ENCODE measurements at places on chromosomes 1 and 21.

GRCh38 chr1:22252251-22252650 is 109.4 kb upstream of the WNT4 start:
- DNase-seq: peak; percentile 65

DNA sequence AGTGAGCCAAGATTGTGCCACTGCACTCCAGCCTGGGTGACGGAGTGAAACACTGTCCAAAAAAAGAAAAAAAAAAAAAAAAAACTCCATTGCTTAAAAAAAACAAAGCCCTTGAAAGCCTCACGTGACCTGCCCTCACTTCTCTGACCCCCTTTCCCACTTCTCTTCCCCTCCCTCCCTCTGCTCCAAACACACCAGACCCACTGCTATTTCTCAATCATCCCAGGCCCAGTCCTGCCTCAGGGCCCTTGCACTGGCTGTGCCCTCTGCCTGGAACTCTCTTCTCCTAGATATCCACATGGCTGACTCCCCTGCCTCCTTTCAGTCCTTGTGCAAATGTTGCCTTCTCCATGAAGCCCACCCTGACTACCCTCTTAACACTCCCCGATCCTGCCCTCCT is 45.4 kb upstream of the TARDBP start:
- DNase-seq: no peak

DNA sequence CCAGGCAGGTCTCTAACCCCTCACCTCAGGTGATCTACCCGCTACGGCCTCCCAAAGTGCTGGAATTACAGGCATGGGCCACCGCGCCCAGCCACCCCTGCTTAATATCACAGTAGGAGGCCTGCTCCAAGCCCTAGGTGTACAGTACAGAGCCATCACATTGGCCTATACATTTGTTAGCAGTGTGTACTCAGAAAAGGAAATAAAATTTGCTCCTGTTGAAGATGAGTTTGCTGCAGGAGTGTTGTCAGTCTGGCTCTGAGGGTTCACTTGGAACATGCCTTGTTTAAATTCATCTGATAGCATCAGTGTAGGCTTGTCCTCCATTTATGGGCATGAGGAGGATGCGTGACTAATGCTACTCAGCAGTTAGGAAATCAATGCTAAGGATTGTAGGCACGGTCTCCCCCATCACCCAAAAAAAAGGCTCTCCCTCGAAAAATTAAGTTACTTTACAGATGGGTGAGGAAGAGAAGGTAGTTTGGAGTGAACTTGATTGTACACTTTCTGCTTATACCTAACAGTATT is 4.6 kb upstream of the ENAH start:
- no peak for DNase-seq

- no peak for DNase-seq
Observed at GRCh38 chr1:74388855-74389254, 123.6 kb downstream of the LRRC53 start.

- no peak for DNase-seq
Observed at GRCh38 chr1:12161662-12162458, 4.9 kb upstream of the TNFRSF1B start.

- DNase-seq: no peak
Observed at GRCh38 chr1:43779266-43779665, 71.9 kb downstream of the ST3GAL3 start.

DNA sequence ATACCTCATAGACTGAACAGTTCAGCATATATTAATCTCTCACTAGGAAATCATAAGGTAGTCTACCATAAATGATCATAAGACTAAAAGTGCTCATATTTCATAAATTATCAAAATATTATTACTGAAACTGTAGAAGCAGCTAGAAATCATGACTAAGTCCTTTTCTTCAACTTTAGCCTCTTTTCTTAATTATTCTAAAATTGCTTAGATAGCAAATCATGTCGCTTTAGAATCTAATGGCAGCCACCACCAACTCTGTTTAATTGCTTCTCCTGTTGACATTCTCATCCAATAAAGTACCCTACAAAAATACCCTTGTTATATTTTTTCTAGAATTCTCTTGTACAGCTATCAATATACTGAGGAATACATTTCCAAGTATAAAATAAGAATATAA is 102.9 kb downstream of the DENND1B start:
- DNase-seq: no peak

DNA sequence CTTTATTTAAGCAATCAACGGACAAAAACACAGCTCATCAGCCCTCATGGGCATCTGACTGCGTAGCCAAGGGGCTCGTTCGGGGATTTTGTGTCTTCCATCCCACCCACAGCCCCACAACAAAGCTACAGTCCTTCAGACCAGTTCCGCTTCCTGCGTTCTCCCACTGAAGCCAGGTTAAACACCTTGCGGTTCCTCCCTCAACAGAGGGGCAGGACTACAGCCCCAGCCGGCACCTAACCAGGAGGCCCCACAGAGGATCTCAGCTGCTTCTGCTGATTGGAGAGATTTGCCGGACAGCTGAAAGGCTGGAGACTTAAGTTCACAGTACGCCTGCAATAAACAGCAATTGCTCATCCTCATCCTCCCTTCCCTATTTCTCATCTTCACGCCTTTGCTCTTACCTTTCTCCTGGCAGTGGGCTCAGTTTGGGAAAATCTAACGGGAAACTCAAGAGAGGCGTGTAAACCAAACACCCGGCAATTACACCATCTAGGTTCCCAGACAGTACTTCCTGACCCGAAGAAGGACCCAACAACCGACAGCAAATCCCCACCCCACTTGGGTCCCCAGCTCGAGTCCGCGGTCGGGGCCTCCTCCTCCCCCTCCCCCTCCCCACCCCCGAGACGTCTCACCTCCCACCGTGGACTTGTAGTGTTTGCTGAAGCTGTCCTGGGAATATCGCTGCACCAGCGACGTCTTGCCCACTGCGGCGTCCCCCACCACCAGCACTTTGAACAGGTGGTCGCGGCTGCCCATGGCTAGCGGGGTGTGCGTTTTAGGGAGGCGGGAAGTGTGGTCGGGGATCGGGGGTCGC is 876 bp downstream of the RAB29 start:
- DNase-seq: no peak

DNA sequence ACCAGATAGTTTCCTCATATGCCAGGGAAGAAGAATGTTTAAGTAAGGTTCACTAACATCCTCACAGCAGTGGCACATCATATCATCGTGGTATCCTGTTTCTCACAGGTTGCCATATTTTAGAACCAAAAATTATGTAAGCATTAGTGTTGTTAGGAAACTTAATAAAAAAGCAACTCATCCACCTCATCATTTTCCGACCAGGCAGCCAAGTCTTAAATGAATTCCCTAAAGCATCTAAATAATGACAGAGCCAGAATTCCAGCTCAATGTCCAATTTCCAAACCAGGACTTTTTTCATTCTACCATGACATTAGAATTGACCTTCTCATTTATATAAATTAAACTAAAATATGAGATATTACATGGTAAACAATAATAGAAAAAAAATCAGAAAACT is 272.7 kb downstream of the NTNG1 start:
- no peak for DNase-seq

DNA sequence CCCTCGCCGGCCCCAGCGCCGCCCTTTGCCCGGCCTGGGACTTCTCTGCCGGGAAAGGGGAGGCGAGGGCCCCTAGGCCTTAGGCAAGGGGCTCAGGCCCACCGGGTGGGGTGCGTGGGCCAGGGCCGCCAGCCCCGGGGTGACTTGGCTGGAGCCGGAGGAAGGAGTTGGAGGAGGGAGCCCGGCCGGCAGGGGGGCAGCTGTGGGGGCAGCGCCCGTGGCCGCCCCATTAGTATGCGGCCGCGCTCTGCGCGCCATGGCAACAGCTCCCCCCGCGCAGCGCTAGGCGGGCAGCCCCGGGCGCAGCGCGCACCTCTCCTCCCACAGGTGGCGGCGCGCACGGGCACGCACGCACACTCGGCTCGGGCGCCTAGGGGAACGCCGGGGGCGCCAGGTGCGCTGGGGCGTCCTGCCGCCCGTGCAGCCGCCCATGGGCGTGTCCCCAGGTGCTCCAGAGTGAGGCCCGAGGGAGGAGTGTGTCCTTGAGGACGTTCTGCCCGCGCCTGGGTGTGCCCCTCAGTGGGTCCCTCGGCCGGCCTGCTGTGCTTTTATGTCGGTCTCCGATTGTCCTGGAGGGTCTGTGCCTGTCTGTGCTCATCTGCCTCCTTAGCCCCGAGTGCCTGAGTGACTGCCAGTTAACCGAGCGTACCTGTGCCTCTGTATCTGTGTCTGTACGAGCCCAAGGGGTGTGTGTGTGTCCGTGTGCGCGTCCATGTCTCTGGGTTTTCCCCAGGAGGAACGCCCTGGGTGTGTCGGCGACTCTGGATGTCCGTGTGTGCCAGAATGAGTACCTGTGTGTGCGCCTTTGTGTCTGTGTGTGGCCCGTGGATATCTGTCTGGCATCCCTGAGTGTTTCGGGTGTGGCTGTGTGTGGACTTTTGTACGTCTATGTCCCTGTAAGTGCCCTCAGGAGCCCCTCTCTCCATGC is 38.2 kb upstream of the WASF2 start:
- no peak for DNase-seq

DNA sequence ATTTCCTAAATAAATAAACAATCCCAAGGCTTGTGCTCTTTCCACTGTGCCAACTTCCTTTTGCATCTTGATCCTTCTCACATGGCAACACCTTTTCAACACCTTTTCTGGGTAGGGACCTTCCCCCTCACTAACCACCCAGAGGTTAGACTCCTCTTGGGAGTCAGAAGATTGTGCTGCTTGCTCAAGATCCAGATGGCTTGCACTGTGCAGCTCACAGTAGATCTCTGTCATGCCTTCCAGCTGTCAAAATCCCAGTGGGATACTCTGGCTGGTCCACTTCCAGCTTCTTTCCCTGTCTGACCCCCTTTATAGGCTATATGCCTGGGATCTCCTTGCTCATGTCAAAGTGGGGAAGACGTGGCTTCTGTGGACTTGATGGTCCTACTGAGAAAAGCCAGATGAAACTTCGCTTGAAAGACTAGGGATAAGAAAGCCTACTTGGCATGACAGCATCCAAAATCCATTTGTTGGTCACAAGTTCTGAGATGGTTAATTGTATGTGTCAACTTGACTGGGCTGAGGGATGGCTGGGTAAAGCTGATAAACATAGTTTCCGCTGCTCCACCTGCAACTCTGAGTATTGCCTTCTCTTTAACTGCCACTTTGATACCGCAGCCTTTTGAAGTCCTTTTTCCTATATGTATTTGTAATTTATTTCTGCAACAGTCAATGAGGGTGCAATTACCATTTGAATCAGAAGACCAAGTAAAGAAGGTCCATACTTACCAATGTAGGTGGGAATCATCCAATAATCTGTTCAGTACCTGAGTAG is 74.5 kb downstream of the S1PR1 start:
- no peak for DNase-seq

GRCh38 chr1:24277420-24278169 is 41.6 kb upstream of the GRHL3 start:
- DNase-seq: no peak

- DNase-seq: no peak
Observed at GRCh38 chr1:18109756-18110597, 2.4 kb downstream of the IGSF21 start.

GRCh38 chr1:39411526-39412478 is 79.6 kb upstream of the BMP8A start:
- no peak for DNase-seq

GRCh38 chr1:86285796-86286195 is 110.3 kb downstream of the ODF2L start:
- DNase-seq: no peak

DNA sequence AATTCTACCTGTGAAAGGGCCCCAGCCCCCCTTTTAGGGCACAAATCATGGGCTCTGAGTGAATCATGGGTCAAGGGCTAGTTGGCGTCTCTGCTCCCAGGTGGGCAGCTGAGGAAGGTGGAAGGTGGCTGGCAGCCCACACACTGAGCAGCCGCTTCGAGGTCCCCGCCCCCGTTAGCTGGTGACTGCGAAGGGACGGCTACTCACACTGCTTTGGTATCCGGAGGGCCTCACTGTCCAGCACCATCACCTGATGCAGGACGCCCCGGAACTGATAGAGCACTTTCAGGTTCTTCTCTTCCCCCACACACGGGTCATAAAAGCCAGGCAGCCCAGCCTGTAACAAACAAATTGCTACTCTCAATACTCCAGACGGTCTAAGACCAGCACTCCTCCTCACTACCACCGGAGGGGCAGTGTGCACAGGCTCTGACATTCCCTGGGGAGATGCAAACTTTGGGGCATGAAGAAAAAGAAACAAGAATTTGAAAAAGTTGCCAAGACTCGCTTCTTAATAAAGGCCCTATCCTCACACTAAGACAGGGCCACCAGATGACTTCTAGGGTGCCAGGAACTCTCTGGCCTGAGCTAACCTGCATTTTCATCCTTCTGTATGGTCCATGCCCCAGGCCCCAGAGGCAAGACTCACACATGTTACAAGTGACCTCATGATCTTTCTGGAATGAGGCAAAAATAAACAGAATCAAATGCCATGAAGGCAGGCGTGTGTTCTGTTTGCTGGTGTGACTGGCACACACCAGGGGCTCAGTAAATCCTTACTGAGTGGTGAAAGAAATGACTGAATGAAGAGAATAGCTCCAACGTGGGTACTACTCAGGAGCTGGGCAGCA is 11.5 kb downstream of the THAP3 start:
- DNase-seq: no peak

DNA sequence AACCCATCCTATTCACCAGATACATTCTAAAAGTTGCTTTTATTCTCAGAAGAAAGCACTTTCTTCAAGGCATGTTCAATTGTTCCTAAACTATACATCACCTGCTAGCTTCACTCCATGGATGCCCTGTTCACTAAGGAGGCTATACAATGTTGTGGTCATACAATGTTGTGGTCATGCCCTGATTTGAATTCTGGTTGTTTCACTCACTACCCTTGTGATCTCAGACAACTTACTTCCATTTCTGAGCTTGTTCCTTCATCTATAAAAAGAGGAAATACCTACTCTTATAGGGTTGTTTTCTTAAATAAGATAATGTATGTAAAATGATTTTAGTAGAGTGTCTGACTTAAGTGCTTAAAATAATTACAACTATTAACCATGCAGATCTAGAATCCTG is 19.7 kb downstream of the EDEM3 start:
- no peak for DNase-seq

GRCh38 chr1:74426208-74426937 is 86.0 kb downstream of the LRRC53 start:
- no peak for DNase-seq

DNA sequence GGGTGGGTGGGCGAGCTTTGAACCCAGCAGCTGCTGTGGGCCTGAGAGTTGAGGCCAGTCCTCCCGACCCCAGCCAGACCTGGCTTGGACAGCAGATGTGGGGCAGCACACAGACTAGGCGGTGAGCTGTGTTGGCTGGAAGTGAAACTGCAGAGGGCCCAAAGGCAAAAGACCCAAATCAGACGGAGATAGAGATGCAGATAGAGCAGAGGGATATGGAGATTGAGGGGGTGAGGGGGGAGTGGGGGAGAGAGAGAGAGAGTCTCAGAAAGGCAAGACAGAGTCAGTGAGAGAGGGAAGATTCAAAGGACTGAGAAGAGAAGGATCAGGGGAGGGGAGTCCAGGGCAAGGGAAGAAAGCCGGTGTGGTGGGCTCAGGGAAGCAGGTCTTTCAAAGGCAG is 17.0 kb upstream of the POU3F1 start:
- no peak for DNase-seq

DNA sequence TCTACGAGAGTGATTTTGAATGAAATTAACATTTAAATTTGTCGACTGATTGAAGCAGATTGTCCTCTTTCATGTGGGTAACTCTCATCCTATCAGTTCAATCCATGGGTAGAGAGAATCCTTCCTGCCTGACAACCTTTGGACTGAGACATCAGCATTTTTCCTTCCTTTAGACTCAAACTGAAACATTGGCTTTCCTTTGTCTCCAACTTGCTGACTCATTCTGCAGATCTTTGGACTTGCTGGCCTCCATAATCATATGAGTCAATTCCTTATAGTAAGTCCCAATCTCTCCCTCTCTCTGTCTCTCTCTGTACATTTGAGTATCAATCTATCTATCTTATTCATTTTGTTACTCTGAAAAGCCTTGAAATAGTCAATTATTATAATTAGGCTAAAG is 416.7 kb downstream of the LRRIQ3 start:
- no peak for DNase-seq
